CD4-positive, alpha-beta T cell (primary cell): ENCODE measurements at places on chromosomes 3 and 15.
A peak's percentile ranks its signal among the peaks of the same experiment; 100 is the strongest.

- DNase-seq = no peak
Observed at GRCh38 chr3:127454051-127454450, 136.5 kb downstream of the TPRA1 start.

DNA sequence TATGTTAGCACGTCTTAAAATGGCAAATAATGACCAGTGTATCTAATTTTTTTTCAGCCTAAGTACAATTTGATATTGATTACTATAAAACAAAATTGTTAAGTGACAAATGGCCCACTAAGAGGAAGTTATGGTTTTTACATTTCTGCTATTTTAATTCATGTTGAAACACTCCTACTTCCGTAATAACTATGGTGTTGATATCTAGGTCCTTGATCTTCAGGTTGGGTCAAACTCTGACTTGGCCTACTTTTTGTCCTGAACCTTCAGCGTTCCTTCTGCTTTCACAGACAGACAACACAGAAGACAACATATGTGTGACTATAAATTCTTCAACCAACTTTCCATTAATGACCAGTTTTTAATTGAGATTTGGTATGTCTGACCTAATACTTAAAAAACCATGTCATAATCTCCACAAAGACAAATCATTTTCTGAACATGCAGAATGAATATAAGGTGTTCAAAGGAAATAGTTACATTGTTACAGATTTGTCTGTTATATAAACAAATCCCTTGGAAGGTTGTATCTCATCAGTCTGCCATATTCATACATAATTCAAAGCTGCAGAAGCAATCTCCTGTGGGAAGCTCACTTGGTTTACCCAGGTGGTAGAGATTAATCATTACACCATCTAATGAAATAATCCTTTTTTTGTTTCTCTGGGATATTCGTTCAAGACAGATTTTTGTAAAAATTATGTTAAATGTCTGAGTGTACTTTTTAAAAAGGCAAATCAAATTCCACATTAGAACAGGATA is 92.1 kb upstream of the TSPAN3 start:
- peak; percentile 32 for DNase-seq

- DNase-seq = no peak
Observed at GRCh38 chr15:76495487-76495886, 158.9 kb downstream of the ISL2 start.

DNA sequence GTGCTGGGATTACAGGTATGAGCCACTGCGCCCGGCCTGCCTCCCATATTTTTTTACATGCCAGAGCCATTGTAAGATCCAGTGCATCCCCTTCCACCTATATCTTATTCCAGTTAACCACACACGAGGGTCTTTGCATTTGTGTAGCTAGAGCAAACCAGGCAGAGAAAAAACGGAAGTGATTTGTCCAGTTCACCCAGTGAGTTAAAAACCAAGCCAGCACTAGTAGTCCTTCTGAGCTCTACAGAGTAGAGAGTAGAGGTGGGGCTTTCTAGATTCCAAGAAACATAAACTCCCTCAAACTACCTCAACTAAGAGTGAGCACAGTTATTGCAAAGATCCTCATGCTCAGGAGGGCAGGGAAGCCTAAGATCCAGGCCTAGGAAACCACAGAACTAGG is 34.7 kb downstream of the TMEM158 start:
- no peak for DNase-seq

GRCh38 chr3:61015859-61016258 is 235.4 kb downstream of the FHIT start:
- DNase-seq = no peak

GRCh38 chr3:9866639-9867038 is 13.4 kb downstream of the CIDEC start:
- no peak for DNase-seq

GRCh38 chr3:72702390-72702789 is 145.9 kb downstream of the SHQ1 start:
- DNase-seq = no peak

GRCh38 chr3:31027191-31027761 is 132.8 kb upstream of the GADL1 start:
- no peak for DNase-seq

DNA sequence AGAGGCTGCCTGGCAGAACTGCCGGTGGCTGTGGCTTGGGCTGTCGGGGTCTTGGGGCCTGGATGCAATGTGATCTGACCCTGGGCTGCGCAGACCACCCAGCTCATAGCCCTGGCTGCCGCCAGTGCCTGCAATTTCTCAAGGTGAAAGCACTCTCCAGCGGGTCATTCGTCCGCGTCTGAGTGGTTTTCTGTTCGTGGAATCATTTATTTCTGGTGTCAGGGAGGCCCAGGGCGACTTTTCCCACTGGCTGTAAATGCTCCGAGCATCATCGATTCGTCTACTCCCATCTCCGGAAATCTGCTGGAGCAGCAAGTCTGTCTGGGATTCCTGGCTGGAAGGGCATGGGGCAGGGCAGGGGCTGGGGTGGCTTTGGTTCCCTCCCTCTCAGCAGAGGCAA is 40.6 kb upstream of the ADPGK start:
- DNase-seq = no peak

DNA sequence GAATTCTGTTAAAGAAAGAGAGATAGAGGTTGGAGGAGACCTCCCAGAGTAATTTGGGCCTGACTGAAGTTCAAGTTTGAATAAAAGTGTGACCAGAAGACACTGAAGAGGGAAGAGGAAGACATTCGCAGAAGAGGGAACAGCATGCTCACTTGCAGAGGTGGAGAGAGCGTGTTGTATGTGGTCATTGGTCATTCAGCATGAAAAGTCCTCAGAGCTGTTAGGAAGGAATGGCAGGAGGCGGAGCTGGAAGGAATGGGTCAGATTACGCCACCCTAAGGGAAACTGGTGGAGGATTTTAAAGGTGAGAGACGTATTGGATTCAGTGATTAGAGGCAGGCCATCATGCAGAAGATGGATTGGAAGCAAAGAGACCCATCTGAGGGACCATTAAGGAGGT is 41.6 kb downstream of the IQCH start:
- DNase-seq = no peak

GRCh38 chr3:94349310-94349878 is 286.5 kb downstream of the NSUN3 start:
- no peak for DNase-seq

DNA sequence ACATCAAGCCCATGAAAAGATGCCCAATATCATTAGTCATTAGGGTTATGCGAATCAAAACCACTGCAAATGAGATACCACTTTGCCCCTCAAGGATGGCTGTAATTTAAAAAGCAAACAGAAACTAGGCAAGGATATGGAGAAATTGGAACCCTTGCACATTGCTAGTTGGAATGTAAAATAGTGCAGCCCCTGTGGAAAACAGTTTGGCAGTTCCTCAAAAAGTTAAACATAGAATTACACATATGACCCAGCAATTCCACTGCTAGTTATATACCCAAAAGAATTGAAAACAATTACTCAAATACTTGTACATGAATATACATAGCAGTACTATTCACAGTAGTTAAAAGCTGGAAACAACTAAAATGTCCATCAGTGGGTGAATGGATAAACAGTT is 186.8 kb upstream of the CGNL1 start:
- no peak for DNase-seq

GRCh38 chr3:17840126-17840525 is 97.7 kb upstream of the TBC1D5 start:
- DNase-seq = no peak

GRCh38 chr3:37241880-37242279 is 67.5 kb upstream of the LRRFIP2 start:
- no peak for DNase-seq

DNA sequence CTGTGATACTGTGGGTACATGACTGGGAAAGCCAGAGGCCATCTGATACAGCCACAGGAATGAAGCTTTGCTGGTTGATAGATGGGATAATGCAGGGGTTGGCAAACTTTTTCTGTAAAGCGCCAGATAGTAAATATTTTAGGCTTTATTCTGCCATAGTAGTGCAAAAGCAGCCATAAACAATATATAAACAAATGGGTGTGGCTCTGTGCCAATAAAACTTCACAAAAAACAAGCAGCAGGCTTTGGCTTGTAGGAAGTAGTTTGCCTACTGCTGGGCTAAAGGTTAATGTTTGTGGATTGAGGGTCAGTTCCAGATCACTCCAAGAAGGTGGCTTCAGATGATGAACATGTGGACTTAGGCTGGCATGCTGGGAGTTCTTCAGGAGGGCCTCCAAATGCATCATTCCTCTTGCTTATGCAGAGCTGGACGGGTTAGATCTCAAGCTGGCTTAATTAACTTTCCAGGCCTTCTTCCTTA is 305.7 kb downstream of the RPLP1 start:
- no peak for DNase-seq

GRCh38 chr15:47742742-47743141 is 25.4 kb downstream of the SEMA6D start:
- DNase-seq = no peak

DNA sequence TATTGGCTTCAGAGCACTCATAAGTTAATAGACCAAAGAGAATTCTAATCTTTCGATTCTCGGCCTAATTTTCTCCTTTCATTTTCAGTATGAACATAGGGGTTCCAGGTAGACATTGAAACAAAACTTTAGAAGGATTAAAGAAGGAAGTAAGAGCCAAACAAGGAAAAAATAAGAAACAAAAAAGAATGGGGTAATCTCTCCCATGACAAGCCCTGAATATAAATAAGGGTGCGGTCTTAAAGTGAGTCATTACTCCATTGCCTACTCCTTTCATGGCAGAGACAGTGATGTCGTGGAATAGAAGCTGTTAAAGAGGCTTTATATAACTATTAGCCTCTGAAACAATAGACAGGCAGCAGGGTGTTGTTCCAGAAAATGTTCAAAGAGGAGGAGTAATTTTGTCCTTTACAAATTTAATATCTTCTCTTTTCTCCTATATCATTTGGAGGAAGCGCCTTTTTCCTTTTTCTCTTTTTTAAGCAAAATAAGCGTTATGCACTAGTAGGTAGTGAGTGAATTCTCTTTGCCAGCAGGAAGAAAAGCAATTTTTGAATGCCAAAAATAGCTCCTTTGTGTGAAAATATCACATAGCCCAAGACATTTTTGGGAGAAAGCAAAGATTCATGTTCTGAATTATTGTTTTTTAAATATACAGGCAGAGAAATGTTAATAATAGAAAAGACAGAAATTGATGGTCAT is 607.9 kb upstream of the KCNMB2 start:
- DNase-seq = no peak

GRCh38 chr15:45225506-45226273 is 26.3 kb upstream of the SLC28A2 start:
- no peak for DNase-seq

DNA sequence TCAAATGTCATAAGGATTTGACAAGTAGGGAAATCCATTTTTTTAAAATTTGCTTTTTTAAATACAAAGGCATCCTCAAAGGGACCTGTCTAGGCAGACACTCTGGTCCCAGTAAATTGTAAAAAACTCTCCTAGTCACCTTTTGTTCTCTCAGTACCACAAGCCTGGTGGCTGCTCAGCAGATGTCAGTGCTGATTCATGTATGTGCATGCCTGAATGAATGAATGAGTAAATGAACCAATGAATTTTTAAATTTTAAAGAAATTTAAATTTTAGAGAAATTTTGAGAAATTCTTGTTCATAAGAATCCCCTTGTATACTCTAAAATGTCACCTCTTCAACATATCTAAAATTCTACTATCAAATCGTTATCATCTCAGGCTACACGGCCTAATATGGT is 199.5 kb downstream of the TLE3 start:
- DNase-seq = no peak

DNA sequence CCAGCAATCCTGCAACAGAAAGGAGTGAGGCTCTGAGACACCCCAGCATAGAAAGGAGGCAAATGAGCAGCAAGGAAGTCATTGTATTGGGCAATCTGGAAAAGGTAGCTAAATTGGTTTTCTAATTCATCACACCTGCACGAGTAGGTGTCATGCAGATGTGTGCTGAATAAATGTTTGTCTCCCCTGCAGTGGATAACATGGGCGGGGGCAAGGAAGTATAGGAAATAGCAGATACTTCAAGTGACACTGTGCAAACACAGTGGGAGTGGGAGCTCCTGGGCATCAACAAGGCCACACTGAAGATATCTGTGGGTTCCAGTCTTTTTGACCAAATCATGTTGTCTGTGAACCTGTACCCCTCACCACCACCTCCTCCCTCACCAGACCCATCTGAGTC is 14.4 kb upstream of the HTR3E start:
- no peak for DNase-seq

GRCh38 chr3:131883711-131884407 is 151.0 kb downstream of the CPNE4 start:
- DNase-seq = no peak

- no peak for DNase-seq
Observed at GRCh38 chr3:126152458-126152857, 27.9 kb downstream of the ALDH1L1 start.

DNA sequence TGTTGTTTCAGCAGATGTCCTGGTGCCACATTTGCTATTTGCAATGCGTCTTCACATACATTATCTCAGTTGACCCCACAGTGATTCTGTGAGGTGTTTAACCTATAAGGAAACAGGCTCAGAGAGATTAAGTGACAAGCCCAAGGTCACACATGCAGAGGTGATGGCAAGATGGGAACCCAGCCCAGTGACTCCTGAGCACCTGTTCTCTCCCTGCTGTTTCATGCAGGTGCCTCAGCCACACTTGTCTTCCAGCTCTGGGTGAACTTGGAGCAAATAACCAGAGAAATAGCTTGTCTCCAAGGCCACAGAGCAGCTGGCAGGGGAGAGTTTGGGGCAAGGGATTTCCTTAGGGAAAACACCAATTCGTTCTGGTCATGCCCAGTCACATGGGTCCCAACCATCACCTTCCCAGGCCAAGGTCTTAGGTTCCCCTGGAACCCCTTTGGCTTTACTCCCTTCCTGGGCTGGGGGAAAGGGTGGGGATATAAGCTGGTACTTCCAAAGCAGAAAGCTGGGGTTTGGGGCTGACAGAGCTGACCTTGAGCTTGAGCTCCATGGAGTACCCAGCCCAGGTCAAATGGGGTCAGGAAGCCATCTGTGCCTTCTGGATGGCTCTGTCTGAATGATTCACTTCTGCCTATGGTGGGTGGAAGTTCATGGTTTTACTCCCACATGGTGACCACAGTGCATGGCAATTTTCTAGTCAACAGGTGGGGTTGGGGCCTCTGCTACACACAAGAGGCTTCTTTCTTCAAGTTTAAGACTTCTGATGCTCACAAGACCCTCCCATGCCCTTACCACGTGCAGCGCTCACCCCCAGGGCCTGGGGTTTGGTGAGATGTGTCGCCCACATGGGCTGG is 22.4 kb downstream of the LIPC start:
- DNase-seq = no peak

DNA sequence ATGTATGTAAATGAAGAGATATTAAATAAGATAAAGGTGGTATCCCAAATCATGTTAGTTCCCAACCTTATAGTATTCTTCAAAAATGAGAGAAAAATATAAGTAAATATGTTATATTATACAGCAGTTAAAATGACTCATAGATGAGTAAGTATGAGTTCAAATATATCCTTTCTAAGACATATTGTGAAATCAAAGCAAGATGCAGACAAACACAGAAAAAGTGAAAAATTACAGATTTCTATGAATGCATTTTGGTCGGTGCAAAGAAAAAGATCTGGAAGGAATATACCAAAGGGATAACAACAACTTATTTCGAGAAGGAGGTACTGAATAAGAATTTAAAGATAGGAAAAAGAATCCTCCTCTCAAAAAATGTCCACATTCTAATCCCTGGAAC is 181.2 kb upstream of the TTC14 start:
- DNase-seq = no peak

GRCh38 chr15:82802497-82802896 is 3.4 kb downstream of the FSD2 start:
- DNase-seq = no peak

GRCh38 chr15:72562386-72562785 is 88.3 kb downstream of the ARIH1 start:
- no peak for DNase-seq

GRCh38 chr3:129424185-129424841 is 4.1 kb downstream of the EFCAB12 start:
- DNase-seq = peak; percentile 28

GRCh38 chr3:121803771-121804320 is 31.0 kb downstream of the IQCB1 start:
- DNase-seq = no peak
